NCI-H2227 treated with DMSO at 0.1 percent for 48 hours (cell line): ENCODE measurements at places on chromosomes 13 and 19.
A peak's percentile ranks its signal among the peaks of the same experiment; 100 is the strongest.

DNA sequence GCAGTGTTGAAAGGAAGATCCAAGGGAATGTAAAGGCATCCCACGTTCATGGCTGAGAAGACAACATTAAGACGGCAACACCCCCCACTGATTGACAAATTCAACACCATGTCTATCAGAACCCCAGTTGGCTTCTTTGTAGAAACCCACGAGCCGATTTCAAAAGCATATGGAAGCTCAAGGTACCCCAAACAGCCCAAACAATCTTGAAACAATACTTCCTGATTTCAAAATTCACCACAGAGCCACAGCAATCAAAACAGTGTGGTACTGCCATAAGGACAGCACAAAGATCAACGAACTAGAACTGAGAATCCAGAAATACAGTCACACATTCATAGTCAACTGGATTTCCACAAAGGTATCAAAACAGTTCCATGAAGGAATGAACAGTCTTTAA lies 6.2 kb downstream of the MIER2 start:
- DNase-seq = no peak

GRCh38 chr19:13872695-13873389 lies 4.1 kb upstream of the NANOS3 start:
- DNase-seq = no peak

GRCh38 chr13:72864142-72865011 lies 82.4 kb downstream of the PIBF1 start:
- DNase-seq = no peak

GRCh38 chr13:45142440-45143345 lies 22.4 kb downstream of the GTF2F2 start:
- DNase-seq = peak; percentile 4

DNA sequence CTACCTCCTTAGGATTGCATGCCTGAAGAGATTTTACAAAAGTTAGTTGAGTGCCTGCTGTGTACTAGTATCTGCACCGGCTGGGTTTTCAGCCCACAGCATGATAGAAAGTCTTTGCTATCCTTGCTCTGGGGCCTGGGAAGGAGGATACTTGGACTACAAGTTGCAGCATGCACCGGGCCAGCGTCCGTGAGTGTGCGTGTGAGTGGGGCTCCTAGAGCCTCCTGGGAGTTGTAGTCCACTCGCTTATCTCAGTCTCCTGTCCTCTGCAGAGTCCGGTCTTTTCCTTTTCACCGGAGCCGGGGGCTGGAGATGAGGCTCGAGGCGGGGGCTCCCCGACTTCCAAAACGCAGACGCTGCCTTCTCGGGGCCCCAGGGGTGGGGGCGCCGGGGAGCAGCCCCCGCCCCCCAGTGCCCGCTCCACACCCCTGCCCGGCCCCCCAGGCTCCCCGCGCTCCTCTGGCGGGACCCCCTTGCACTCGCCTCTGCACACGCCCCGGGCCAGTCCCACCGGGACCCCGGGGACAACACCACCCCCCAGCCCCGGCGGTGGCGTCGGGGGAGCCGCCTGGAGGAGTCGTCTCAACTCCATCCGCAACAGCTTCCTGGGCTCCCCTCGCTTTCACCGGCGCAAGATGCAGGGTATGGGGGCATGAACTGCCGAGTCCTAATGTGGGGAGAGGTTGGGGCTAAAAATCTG lies 20.6 kb downstream of the BRSK1 start:
- DNase-seq = no peak

DNA sequence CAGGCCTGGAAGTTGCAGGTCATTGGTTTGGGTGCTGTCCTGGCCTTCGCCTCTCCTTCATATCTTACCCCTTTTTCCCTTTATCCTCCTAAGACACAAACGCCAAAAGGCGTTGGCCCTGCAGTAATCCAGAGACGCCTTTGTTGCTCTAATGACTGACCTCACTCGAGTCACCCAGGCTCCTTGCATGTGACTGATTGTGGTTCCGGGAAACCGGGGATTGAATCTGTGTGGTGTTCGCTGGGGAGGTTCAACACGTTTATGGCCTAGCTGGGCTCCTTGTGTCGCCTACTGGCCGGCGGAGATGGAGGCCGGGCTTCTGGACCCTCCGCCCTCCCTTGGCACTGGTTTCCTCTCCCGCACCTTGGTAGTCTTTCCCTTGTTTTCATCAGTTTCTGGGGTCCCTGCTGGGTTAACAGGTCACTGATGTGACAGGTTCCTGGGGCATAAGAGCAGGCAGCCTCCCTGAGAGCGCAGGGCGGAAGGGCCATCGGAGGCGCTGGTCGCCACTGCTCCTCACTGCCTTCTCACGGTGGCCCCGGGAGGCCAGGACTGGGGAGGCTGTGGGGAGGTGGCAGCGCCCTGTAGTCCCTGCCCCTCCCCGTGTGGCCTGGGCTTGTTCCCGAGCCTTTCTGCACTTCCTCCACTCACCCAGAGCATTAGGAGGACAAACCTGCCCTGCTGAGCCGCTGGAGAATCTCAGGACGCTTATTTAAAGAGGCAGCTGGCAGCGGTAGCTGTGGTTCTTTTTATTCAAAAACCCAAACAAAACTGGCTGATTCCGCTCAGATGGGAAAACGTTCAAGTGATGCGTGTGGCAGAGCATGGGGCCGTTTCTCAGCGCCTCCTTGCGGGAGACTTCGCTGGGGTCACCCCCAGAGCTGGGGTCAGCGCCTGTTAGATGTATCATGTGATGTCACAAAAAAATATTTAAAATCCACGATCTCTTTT lies 18.1 kb upstream of the NDUFS7 start:
- DNase-seq = no peak

GRCh38 chr19:35143231-35143715 lies at the start of gene FXYD7:
TSS of gene FXYD7 (plus strand) at chr19:35143255. CDS start at chr19:35143334, 79 bp downstream.
- DNase-seq = peak; percentile 85

DNA sequence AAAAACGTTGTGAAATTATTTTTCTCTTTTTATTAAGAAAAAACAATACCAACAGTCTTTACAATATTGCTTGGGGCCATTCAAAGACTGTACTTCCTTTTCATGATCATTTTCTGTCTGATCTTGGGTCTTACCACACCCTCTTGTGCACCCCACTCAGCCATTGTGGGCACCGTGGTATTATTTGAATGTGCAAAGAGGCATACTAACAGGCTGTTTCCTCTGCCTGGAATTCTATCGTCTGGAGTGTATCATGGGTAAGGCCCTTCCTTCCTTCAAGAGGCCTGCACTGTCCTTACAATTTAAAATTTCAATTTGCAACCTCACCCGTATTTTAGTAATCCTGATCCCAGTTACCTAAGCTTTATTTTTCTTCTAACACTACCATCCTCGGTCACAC lies 76.5 kb downstream of the FGF14 start:
- DNase-seq = no peak

- DNase-seq = no peak
These were observed 550 bp downstream of the ZNF383 start for GRCh38 chr19:37218592-37218935.

- DNase-seq = no peak
These were observed 420.5 kb downstream of the FGF9 start for GRCh38 chr13:22091222-22091970.

- DNase-seq = no peak
These were observed 32.5 kb downstream of the LCP1 start for GRCh38 chr13:46149272-46150133.

GRCh38 chr19:39842693-39843435 lies 3.3 kb downstream of the FBL start:
- DNase-seq = no peak

GRCh38 chr19:38838208-38838985 lies 6.8 kb upstream of the ECH1 start:
- no peak for DNase-seq

GRCh38 chr19:5313307-5313706 lies 27.3 kb downstream of the PTPRS start:
- peak; percentile 34 for DNase-seq

DNA sequence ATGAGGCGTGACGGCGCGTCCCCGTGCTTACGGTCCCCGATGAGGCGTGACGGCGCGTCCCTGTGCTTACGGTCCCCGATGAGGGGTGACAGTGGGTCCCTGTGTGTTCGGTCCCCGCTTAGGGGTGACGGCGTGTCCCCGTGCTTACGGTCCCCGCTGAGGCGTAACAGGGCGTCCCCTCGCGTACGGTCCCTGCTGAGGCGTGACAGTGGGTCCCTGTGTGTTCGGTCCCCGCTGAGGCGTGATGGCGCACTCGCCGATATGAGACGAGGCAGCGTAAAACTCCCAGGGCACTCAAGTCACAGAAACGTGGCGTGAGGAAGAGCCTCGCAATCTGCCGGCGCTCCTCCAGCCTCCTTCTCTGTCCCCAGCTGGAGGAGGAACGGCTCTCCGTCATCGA lies 20.9 kb downstream of the CFAP97D2 start:
- DNase-seq = no peak

DNA sequence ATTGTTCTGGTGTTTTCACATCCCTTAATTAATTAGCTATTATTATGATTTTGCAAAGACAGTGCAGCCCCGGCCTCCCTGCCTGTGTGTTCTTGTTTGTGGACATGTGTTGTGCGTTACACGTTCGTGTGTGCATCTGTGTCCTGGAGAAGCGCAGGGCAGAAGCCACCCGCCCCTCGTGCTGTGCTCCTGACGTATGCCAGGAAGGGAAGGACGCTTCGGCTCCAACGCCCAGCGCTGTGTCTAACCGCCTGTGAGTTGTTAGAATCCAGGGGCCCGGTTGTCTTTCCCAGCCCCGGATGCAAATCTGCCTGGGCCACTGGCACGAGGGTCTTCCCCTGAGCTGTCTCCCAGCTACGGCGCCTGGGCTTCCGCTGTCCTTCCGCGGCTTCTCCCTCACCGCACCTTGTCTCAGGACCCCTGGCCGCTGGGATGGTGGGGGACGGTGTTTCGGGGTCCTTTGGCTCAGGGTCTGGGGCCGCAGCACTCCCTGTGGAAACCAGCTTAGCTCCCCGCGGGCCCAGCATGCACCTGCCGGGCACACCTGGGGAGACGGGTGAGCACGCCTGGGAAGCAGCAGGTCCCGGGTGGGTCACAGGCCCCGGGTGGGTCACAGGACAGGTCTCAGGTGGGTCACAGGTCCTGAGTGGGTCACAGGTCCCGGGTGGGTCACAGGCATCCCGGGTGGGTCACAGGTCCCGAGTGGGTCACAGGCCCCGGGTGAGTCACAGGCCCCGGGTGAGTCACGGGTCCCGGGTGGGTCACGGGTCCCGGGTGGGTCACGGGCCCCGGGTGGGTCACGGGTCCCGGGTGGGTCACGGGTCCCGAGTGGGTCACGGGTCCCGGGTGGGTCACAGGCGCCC lies 51.5 kb downstream of the GAS6 start:
- no peak for DNase-seq

DNA sequence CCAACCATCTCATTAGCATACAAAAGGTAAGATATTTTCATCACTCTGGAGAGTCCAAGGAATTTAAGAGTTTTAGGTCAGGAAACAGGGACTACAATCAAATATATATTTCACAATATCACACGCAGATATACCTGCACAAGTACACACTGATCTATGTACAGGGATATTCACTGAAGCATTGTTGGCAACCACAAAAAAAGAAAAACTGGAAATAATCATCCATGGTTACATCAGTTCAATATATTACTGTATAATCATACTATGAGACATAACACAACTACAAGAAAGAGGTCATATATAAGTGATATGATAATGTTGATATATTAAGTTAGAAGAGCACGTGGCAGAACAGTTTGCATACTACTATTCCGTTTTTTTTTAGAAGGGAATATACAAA lies 2.2 kb upstream of the SERP2 start:
- no peak for DNase-seq

- DNase-seq = no peak
These were observed 33.1 kb downstream of the SLC25A42 start for GRCh38 chr19:19096641-19097627.

DNA sequence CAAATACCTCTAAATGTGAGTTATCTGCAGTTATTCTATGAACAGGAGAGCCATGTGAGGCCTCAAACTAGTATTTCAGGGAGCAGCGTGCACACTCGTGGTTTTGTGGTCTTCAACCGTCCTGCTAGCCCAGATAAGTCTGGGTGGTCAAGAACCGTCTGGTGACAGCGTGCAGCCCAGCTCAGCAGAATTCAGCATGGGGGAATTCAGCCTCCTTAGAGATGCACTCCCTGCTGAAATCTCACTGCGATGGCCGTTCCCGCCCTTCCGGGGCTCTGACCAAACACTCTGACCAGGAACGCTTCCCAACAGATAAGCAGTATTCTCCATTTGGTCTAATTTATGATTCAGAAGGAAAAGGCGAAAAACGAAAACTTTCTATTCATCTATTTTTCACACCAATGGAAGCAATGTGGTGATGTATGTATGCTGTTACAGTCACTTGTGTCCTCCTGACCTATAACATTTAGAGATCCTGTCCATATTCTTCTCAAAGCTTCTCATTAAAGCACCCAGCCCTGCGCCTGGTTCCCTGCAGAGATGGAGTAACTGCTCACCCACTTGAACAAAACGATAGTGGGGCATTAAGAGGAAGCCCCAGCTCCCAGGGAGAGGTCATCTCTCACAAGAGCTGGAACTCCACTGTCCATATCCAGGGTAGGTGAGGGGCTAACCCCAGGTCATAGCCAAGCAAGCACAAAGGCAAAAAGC lies 2.9 kb downstream of the ANKRD27 start:
- DNase-seq = no peak

GRCh38 chr13:94612050-94612449 lies 10.4 kb downstream of the GPR180 start:
- no peak for DNase-seq

DNA sequence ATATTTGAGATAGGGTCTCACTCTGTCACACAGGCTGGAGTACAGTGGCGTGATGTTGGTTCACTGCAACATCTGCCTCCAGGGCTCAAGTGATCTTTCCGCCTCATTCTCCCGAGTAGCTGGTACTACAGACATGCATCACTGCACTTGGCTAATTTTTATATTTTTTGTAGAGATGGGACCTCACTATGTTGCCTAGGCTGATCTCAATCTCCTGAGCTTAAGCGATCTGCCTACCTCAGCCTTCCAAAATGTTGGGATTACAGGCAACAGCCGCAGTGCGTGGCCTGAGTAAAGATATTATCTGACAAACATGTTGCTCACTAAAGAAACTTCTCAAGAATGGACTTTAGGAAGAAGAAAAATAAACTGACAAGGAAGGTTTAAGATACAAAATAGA lies 125.4 kb upstream of the ABCC4 start:
- DNase-seq = no peak

DNA sequence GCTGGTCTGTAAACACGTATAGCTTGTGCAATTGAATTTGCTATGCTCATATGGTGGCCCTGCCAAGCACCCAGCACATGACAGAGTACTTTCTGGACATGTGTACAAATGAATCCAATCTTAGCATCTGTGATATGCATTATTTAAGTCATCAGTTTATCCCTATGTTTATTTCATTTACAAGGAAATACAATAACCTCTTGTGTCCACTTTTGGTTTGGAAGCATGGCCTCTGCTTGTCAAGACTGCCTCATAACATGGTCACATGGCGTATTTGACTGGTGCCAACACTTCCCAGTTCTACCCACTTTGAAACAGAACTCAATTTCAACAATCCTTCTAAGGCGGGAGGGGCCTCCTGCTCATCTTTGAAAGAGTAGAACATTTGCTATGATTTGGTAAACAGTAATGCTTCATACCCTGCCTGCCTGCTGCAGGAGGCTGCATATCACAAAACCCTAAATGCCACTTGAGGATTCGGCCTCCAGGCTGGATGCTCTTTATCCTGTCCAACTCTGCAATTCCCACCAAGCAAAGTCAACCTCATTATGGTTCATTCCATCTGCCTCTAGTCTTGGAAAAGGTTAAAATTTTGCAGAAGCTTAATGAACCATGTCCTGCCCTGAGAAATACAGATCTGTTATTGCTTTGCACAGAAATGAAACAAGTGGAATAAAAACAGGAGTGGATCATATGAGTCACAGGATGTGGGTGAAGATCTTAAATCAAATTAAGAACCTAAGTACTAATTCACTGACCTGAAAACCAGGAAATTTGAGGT lies 151.3 kb downstream of the CYSLTR2 start:
- no peak for DNase-seq

- no peak for DNase-seq
These were observed 180.3 kb upstream of the ZNF507 start for GRCh38 chr19:32165141-32165540.
